Left renal pelvis (tissue), 4 donors: ENCODE measurements at places on chromosomes 5 and 9. TPM values are rescaled to one million over a fixed set of nuclear protein-coding genes. Genes with fewer than 3 reads are reported as not detected.

- DNase-seq, result no peak
Observed at GRCh38 chr5:161399996-161400562, 146.4 kb downstream of the GABRB2 start.

GRCh38 chr5:39779831-39780230 lies 355.1 kb upstream of the DAB2 start:
- no peak for DNase-seq

- no peak for DNase-seq
Observed at GRCh38 chr9:34501889-34502425, 20.8 kb downstream of the ENHO start.

DNA sequence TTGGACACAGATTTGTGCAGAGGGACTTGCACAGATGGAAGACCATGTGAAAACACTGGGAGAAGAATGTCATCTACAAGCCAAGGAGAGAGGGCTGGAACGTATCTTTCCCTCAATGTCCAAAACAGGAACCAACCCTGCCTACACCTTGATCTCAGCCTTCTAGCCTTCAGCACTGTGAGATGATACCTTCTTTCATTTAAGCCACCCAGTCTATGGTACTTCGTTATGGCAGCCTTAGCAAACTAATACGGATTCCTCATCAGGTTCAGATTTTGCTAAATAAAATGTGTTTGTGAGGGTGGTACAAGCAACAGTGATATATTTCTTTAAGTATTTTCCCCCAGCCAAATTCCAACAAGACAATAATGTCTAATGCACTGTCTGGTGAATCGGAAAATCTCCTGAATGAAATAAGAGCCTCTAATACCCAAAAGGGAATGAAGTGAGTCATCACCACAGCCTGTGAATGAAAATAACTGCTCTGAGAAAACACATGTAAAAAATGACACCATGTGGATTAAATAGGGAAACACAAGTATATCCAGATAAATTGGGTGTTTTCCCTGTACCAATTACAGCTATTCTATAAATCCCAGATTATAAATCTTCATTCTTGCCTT lies 182.8 kb upstream of the TARS1 start:
- no peak for DNase-seq

DNA sequence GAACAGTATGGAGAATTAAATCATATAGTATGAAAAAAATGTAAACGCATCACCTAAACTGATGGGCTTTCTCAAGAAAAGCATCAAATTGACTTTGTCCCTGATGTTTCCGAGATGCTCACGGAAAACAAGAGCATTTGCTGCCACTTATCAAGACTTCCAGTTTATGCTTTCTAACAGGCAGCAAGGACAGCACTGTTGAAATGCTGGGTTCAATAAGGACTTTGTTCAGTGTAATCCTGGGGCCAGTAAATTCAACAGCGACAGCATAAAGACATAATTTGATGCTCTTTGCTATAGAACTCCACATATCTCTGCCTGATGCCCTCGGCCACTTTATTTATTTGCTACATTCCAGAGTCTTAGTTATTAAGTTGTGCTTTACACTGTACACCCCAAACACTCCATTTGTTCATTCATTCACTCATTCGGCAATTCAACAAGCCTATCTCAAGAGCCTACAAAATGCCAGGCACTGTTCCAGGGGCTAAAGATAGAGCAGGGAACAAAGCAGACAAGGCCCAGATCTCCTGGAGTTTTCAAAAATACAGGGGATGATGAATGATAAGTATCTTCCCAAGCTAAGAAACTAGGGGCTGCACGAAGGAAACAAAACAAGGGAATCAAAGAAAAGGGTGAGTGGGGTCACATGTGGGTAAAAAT lies 294.6 kb downstream of the ZNF608 start:
- no peak for DNase-seq

DNA sequence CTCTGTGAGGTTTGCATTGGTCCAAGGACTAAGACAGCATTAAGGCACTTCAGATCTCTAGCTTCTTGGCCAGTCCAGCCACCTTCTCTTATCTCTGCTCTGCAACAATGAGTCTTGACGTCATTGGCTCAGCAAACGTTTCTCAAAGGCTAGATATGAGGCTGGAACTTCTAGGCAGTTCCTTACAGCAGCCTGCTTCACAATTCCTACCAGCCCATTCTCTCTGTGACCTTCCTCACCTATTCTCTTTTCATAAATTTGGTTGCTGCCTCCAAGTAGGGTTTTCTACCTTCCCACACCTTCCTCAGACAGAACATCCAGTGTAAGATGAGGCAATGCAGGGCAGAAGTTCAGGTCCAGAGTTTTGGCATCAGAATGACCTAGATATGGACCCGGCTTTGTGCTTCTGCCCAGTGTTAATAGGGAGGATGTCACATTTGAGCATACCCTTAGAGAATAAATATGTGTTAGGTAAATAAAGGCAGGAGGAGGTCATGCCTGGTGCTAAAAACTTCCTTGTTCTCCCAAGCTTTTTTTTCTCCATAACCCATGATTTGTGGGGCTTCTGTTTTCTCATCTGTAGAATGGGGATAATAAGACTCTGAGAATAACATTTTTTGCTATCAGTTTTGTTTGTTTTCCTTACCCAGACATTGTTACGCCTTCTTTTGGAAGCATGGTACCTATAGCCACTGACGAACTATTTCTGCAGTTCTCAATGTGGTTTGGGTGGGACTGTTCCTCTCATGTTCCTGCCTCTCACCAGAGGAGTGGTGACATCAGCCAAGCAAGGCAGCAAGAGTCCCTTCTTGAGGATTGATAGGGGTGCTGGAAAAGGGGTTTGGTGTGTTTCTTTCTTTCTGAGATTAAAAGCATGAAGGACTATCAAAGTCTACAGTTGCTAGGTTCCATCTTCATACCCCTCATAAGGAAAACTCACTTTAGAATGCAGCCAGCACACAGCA lies 220.6 kb upstream of the TRIM32 start:
- DNase-seq, result no peak

DNA sequence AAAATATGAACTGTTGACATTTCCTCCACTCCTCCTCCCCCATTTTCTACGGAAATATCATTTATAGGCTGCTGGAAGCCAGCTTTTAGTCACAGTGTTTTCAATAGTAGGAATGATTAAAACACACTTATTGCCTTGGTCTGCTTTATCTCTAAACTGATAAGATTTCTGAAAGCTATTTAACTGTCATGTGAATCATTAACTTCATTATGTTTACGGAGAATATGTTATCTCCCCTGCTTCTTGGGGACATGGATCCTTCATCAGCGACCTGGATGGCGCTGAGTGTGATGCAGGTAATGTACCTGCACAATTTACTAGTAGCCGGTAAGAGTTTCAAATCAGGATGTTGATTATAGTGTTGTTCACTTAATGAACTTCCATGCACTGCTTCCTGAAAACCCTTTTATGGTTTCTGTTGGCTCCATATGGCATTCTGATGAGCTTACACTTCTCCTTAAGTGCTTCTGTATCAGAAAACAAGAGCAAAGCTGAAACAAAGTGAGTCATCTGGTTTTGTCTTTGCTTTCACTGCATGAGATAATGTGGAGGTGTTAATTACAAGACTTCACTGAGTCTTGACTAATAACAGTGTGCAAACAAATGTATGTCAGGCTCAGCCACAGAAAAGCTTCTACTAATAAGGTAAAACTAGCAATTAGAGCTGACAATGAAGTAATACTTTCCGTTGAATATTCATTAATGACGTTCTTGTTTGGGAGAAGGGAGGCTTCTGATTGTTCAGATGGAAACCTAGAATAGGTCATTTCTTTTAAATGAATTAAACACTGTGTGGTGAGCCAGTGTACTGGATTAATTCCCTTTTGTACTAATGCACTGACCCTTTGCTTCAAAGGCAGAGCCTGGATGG lies 162.4 kb upstream of the ZNF608 start:
- DNase-seq, result no peak

DNA sequence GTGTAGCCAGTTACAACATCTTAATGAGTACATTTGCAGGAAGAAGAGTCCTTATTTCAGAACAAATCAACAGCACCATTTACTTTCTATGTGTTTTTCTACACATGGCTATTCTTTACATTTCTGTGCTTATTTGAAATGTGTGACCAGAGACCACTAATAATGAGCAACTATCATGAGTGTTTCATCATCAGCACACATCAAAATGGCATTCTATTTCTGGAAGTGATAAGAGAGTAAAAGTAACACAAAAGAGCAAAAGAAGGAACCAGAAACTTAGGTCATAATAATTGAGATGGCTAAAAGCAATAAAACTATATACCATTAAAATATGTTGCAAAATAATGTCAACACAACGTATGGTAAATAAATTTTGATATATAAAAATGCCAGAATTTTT lies 159.7 kb downstream of the PBX3 start:
- DNase-seq, result no peak

The TLE1 gene
- 111 TPM for polyA plus RNA-seq

The SLC46A2 gene
- polyA plus RNA-seq, result 0.10 TPM

- DNase-seq, result no peak
Observed at GRCh38 chr5:4420177-4420576, 720.0 kb upstream of the ADAMTS16 start.

The RFESD gene
- polyA plus RNA-seq, result 4.6 TPM

GRCh38 chr5:153520137-153520536 lies 29.7 kb downstream of the GRIA1 start:
- no peak for DNase-seq

DNA sequence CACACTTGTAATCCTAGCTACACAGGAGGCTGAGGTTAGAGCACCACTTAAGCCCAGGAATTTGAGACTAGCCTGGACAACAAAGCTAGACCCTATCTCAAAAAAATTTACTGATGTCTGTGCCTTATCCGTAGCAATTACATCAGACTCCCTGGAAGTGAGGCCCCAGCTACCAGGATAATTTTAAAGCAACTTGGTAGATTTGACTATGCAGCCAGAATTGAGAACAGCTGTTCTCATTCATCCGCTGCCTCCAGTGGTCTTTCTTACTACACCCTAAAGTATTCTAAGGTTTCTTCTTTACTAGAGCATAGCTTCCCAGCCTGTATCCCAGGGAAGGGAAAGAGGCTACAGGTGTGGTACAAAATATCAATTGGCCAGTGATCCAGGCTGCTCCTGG lies 20.4 kb upstream of the C9orf152 start:
- no peak for DNase-seq

- peak; percentile 88 for DNase-seq
Observed at GRCh38 chr9:89318123-89319014, at the start of gene SECISBP2. SECISBP2 (plus strand) TSS chr9:89318500; CDS start chr9:89318577, 77 bp downstream.

The ZMYND19 gene
- 27.5 TPM for polyA plus RNA-seq

DNA sequence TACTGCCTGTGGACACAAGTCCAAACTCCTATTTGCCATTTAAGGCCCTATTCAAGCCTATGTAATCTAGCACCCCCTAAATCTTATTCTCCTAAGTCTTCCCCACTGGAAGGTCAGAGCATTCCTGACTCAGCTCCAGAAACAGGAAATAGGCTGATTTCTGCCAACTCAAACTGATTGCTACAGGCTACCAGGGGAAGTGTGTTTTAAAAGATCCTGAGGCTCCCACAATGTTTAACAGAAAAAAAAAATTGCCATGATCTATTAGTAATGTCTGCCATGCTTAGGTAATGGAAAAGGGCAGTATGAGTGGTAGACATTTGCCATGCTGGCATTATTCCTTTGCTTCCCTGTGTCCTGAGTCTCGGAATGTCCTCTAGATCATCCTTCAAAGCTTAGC lies 65.8 kb upstream of the BRINP1 start:
- DNase-seq, result no peak

- DNase-seq, result peak; percentile 52
Observed at GRCh38 chr9:134968011-134968822, 50.5 kb upstream of the FCN1 start.

DNA sequence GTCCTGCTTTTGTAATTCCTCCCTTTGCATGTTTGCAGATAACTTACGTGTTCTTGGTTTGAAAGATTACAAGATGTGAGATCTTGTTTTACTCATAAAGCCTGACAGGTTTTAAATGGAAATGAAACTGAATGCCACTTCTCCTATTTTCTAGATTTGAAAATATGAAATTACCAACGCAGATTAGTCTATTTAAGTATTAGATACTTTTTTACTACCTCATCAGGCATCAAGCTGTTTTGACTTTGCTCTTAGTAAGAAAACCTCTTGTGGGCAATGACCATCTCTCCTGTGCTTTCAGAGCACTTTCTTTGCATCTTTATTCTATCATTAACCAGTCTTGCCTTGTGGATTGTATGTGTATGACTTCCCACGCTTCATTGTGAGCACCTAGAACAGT lies 3.5 kb downstream of the DMXL1 start:
- DNase-seq, result no peak

GRCh38 chr9:100756217-100756616 lies 178.3 kb downstream of the CAVIN4 start:
- DNase-seq, result no peak

The ADAMTSL1 gene
- polyA plus RNA-seq, result 10.2 TPM

- DNase-seq, result no peak
Observed at GRCh38 chr9:31032206-31032605, 1352.2 kb upstream of the ACO1 start.

DNA sequence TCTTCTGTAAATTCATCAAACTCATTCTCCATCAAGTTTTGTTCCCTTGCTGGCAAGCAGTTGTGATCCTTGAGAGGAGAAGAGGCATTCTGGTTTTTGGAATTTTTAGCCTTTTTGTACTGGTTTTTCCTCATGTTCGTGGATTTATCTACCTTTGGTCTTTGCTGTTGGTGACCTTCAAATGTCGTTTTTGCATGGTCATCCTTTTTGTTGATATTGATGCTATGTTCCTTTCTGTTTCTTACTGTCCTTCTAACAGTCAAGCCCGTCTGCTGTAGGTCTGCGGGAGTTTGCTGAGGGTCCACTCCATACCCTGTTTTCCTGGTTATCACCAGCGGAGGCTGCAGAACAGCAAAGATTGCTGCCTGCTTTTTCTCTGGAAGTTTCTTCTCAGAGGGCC lies 140.9 kb downstream of the RPS23 start:
- no peak for DNase-seq

The LCN2 gene
- 1.3 TPM for polyA plus RNA-seq

The PRR16 gene
- 2.2 TPM for polyA plus RNA-seq

The NREP gene
- polyA plus RNA-seq, result 1,008 TPM

DNA sequence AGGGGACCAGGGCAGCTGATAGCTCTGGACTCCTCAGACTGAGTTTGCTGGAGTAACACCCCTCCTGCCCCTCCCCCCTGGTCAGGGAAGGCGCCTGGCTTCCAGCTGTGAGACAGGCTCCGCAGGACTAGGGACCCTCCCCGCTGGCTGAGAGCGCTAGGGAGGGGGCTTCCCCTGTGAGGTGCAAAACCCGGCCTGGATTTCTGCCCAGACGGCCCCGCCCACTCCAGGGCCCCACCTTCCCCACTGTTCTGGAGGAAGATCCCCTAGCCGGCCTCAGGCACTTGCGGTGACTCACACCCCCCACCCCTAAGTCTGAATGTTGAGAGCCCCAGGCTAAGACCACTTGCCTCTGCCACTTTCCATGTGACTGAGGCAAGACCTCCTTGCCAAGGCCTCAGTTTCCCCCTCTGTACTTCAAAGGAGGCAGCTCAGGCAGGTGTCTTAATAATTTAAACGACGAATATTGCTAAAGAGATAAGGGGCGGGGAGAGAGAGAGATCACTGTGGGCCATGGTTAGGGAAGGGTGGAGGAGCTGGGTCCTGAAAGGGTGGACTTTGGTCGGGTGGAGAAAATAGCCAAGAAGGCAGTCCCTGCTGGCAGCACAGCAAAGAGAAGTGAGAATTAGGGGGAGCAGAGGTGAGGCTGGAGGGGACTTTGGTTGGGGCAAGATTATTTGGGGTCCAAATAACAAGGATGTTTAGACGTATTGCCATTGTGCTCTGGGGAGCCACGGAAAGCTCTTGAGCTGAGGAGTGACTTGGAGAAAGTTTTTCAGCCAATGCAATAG lies 1.0 kb upstream of the DAB2IP start:
- peak; percentile 84 for DNase-seq

The SPATA31A3 gene
- not detected for polyA plus RNA-seq
